ENCODE measurements at places on chromosomes 5 and 9. TPM values are rescaled to one million over a fixed set of nuclear protein-coding genes. Genes with fewer than 3 reads are reported as not detected.

DNA sequence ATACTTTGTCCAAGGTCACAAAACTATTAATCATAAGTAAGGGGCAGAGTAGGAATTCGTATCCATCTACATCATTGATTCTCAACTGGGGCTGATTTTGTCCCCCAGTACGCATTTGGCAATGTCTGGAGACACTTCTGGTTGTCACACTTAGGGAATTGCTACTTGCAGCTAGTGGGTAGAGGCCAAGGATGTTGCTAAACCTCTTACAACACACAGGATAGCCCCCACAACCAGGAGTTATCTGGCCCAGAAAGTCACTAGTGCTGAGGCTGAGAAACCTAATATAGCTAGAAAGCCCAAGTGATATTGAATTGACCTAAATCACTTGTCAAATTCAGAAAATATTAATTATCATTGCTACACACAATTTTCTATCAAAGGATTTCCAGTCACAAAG, 120.4 kb upstream of the ABCA1 start:
- no peak for DNase-seq

- DNase-seq, result no peak
These were observed 153.9 kb downstream of the MARCHF11 start for GRCh38 chr5:16025681-16026080.

- no peak for DNase-seq
These were observed 134.6 kb upstream of the ASTN2 start for GRCh38 chr9:117549444-117549843.

DNA sequence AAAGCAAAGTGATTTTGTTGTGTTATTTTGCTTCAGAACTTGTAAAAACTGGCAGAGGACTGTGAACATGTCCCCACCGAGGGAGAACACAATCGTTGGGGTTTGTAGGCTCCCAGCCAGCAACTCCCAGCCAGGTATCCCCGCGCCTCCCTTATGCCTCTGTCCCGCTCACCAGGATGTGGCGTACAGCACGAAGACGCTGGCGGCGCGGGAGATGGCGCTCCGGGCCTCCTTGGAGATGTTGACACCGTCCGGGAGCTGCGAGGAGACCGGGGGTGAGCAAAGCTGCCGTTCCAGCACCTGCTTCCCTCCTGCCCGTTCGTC, 630 bp downstream of the POLE3 start:
- DNase-seq, result no peak

- DNase-seq, result no peak
These were observed 18.9 kb downstream of the ZNF354A start for GRCh38 chr5:178711572-178711971.

DNA sequence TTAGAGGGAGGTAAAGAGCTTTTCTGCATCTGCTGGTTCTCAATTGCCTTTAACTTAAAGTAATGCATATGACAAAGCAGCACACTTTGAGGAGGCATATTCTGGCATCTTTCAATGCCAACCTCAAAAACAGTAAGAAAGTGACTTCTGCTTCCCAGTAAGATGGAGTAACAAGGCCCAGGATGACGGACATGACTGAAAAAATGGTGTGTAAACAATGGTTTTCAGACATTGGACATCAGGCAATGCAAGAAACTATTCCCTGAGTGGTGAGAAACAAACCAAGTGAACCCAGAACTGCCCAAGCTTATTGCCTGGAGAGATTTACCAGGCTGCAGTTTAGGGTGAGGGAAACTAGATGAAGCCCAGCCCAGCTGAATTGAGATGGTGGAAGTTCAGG, 39.8 kb upstream of the TTC39B start:
- no peak for DNase-seq

DNA sequence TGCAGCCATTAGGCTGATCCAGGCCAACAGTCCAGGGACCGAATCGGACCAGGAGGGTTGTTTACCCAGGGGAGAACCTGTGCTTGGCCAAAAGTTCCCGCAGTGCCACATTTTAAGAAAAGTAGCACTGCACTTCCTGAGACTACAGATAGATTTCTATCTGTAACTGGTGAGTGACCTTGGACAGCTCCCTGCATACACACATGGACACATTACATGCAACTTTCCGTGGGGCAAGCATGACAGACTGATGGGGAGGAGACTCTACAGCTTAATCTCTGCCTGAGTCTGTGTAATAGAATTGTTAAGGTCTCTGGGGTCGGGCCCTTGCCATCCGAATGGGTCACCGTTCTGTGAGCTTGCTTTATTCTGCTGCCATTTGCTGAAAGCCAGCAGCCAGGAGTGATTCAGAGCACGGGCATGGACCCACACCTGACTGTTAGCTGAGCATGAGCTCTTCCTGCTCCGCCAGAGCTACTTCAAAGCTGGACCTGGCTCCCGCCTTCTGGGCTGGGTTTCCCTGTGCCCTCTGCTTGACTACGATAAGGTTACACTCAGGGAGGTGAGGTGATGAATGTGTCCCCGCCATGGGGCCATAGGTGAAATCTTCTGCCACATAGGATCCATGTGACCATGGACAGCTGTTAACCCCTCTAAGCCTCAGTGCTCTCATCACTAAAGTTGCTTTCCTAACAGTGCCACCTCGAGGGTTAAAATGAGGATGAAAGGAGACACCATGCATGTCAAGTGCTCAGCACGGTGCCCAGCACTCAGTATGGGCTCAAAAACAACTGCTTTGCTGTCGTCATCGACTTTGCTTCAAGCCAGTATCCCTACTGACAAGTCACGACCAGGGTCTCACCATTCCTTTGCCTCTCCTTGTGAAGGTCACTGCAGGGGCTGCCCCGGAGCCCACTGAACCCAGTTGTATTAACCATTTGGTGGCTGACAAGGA, 200.0 kb downstream of the MELK start:
- no peak for DNase-seq

DNA sequence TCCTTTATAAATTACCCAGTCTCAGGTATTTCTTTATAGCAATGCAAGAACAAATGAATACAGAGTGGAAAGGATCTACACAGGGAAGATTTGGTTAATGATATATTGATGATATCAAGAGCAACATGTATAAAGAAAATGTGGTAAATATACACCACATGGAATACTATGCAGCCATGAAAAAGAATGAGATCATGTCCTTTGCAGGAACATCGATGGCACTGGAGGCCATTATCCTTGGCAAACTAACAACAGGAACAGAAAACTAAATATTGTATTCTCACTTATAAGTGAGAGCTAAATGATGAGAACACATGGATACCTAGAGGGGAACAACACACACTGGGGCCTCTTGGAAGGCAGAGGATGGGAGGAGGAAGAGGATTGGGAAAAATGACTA, 19.9 kb upstream of the PUM3 start:
- DNase-seq, result no peak

GRCh38 chr5:67493676-67494075, 297.1 kb upstream of the CD180 start:
- DNase-seq, result no peak

DNA sequence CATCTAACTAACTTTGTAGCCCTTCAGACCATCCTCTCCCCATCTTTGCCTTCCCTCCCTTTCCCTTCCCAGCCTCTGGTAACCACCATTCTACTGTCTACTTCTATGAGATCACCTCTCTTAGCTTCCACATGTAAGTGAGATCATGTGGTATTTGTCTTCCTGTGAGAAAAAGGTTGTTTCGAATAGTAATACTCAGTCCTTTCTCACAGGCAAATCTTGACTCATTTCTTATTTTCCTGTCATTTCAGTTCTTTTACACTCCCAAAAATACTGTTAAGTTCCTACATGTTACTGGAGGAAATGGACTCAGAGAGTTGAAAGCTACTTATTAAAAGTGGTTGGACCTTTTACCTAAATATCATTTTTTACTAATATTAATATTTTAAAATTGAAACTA, 82.1 kb downstream of the SLF1 start:
- no peak for DNase-seq

DNA sequence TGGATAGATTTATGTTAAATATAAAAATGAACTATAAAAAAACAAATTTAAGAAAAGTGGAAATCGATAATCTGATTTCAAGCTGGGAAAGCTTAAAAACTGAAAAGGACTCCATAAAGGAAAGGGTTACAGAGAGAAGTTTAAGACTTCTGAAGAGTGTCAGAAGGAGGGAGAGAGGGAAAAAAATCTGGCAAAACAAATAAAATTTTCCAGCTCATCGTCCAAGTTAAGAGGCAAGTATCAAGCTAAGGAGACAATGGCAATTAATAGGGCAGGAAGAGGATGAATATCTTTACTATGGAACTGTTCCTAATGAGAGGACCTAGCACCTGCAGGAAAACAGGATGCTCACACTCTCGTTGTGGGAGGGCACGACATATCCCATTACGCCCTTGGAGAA, 20.5 kb upstream of the HEXB start:
- DNase-seq, result no peak

- DNase-seq, result no peak
These were observed 7.9 kb downstream of the CMYA5 start for GRCh38 chr5:79697222-79698170.

DNA sequence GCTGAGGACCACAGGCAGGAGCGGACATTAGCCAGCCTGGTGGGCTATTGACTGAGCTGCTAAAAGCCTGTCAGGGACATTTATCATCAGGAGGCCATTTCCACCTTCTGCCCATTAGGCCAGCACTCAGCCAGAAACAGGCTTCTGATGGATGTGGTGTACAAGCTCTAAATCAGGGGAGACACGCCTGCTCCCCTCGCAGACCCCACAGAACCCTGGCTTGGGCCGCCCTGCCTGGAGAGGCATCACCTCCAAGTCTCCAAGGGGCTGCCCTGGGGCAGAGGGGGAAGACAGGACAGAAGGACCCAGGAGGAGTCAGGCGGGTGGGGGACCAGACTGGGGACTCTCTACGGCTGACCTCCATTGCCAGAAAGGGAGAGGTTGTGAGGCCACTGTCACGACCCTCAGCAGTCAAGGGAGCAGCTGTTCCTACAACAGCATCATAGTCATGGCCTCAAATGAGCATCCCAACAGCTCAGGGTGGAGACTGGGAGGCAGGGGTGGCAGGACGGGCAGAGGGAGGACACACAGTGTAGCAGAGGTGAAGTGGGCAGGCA, 24.0 kb upstream of the TRIM14 start:
- DNase-seq, result no peak

- no peak for DNase-seq
These were observed 152.9 kb upstream of the SLC28A3 start for GRCh38 chr9:84493284-84493947.

TIGD6 gene
- 5.5 TPM for total RNA-seq

MCC gene
- 78.5 TPM for total RNA-seq

LRRC19 gene
- total RNA-seq, result not detected

HMMR gene
- 2.6 TPM for total RNA-seq

TRMT10B gene
- total RNA-seq, result 5.7 TPM
